ENCODE measurements at places on chromosomes 16 and 17. TPM values are rescaled to one million over a fixed set of nuclear protein-coding genes. Genes with fewer than 3 reads are reported as not detected.

The IL4R gene
- 348 TPM for total RNA-seq

GRCh38 chr17:10033959-10034358 lies 128.9 kb upstream of the RCVRN start:
- no peak overlapping the region for H3K27ac ChIP-seq
- DNase-seq: no peak
- no peak overlapping the region for H3K4me3 ChIP-seq
- no peaks in the 10 kb centered on the region for H3K27me3 ChIP-seq

The TMEM100 gene
- total RNA-seq: not detected

The CTRB2 gene
- total RNA-seq: not detected

- H3K4me1 ChIP-seq: peaks cover 16% of the 10 kb centered on the region
- H3K27ac ChIP-seq: no peak overlapping the region
- H3K27me3 ChIP-seq: peaks cover 40% of the 10 kb centered on the region
- no peak for DNase-seq
Observed at GRCh38 chr17:82367724-82368524, 3.6 kb upstream of the UTS2R start.

DNA sequence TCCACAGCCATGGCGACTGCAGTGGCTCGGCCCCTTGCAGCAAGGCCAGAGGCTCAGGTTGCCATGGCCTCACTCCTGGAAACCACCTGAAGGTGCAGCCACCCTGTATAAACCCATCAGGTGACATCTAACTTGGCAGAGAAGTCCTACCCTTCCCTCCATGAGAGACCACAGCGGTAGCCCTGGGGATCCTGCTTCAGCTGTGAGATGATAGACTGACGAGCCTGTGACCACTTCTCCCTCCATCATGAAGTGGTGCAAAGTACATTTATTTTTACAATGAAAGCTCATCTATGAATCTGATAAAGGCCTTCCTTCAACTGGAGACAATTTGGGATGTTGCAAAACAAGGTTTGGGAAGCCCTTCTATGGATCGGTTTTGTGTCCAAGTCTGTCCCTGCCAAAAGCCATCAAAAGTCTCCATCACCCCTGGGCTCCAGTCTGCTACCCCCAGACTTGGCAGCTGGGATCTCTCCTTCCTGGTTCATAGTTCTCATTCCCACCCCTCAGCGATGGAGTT lies 1.8 kb downstream of the ZACN start:
- DNase-seq: no peak
- H3K36me3 ChIP-seq: peaks cover 6% of the 10 kb centered on the region
- no peak overlapping the region for H3K4me3 ChIP-seq
- H3K27me3 ChIP-seq: peaks cover 37% of the 10 kb centered on the region
